ENCODE measurements at places on chromosomes 11 and 22.

DNA sequence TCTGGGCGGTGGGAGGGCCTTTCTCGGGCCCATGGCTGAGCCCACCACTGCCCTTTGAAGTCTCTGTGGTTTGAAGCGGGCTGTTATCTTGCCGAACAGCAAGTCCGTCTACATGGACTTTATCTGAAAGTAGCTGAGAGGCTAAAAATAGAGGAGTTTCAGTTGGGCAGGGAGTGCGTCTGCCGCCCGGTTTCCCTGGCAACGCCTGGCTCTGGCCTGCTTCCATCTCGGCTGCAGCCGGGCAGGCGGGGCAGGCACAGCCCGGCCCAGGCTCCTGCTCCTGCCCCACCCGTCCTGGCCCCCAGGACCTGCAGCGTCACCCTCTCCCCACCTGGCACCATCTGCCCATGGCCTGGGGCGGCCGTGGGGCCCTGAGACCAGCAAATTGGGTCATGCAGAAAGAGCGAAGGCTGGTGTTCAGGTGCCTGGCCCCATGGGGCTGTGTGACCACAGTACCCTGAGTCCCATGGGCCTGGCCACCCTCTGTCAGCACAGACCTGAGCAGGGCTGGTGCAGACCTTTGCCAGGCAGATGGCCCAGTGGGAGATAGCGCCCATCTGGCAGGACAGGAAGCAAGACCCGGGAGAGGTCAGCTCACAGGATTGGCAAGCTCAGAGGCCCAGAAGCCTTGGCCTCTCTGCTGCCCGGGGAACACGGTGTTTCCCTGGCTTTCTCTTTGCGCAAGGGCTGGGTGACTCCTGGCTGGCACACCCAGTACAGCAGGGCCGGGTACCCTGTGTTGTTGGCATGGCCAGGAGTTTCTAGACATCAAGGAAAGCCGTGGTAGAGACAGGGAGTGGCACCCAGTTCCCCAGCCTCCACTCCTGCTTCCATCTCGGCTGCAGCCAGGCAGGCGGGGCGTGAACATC is 79.1 kb upstream of the KCNQ1OT1 start:
- no peak for DNase-seq

DNA sequence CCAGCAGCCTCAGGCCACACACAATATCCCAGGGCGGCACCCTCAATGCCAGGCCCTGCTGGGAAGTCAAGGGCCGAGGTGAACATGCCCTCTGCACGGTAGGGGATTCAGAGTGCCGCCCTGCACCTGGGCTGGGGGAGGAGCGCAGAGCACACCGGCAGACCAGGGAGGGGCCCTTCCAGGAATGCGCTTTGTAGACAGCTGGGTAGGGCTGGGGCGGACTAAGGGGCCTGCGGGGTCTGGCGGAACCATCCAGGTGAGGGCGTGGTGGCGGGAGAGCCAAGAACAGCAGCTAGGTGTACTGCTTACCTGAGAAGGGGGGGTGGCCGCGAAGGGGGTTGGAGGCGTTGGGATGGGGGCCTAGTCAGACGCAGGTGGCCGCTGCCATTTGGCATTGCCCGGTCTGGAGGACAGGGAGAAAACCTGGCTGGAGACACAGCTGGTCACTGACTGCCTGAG is 26.0 kb downstream of the DUSP8 start:
- no peak for DNase-seq

- no peak for DNase-seq
These were observed 377.4 kb upstream of the PITPNB start for GRCh38 chr22:28296452-28296851.

- DNase-seq: no peak
These were observed 38.5 kb downstream of the TTC17 start for GRCh38 chr11:43397251-43397650.

DNA sequence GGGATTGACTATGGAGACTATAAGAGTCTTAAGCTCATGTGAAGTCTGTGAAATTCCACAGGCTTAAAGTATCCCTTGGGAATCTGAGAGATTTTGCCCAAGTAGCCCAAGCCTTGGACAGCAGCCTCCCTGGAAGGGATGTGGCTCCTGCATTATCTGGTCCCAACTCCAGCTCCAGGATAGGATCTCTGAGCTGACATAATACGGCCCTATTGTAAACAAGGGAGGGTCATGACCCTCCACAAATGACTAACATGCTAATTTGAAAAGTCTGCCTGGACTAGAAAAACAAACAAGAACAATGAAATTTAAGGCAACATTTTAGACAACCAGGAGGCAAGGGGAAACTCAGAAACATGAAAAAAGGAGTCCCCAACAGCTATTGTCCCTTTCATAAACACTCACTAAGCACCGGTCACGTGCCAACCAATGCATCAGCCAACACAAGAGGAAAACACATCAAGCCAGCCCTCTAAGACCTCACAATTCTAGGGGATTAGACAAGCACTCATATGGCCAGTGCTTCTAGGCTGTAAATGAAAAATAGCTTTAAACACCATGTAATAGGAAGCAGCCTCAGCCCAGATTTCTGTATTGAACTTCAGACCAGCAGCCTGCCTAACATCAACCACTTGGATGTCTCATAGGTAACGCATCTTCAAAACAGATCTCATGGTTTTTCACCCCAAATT is 101.2 kb upstream of the TIMP3 start:
- DNase-seq: no peak

DNA sequence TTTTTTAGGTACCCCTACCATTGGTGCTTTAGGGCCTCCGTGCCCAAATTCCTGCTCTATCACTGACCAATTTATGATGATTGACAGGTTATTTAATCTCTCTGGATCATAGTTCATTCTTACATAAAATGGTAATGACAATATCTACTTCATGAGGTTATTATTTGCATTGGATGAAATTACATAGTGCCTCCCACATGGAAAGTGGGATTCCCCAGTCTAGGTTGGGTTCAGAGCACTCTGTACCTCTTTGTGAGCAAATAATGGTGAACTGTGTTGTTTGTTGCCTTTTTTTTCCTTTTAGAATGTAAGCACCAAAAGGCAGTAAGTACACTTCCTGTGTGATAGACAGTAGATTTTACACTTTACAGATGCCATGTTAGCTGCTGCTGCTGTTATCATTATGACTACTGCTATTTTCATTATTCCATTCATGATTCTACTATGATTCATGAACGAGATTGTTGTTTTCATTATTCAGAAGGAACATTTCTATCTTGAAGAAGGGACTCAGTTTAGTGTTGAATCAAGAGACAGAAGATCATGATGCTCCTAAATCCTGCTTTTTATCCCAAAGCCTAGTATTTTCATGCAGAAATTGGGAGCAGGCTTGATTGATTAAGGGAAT is 100.8 kb downstream of the ALX4 start:
- no peak for DNase-seq

GRCh38 chr11:12264361-12264760 is 113.0 kb upstream of the PARVA start:
- DNase-seq: no peak

GRCh38 chr11:11157185-11157584 is 195.9 kb downstream of the CSNK2A3 start:
- DNase-seq: no peak

- DNase-seq: no peak
These were observed 425.9 kb downstream of the TMEM135 start for GRCh38 chr11:87463486-87464102.

DNA sequence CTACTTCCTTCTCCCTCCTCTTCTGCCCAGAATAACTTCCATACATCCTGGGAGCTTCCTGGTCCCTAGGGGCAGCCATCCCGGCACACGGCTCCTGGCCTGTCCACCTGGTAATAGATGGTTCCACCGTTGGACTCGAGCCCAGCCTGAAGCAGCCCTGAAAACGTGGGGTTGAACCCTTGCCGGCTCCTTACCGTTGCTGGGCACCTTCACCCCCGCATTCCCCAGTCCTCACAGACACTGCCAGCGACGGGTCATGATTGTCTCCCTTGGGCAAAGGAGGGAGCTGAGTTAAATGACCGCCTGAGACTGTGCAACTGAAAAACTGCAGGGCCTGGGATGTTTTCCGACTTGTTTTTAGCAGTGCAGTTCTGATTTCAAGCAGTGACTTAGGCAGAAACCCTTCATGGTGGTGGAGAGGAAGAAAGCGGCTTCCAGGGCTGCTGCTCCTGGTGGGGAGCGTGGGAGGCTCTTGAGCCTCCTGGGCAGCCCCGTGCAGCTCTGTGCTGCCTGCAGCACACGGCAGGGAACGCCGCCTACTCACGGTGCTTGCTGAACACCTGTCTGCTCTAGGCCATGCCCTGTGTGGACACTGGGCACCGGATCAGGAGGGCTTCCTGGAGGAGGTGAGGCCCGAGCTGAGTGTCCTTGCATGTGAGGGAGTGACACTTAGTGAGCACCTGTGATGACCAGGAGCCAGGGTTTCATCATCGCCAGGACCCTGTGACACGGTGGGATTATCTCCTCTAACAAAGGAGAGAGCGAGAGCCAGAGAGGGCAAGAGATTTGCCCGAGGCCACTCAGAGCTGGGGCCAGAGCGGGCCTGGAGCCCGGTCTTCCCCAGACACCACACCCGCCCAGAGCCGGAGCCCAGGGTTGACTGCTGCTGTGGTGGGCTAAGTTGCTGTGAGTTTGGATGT is 77.4 kb downstream of the FBLN1 start:
- no peak for DNase-seq
